Adrenal gland (tissue), 19 donors: ENCODE measurements at places on chromosomes 6 and 20. TPM values are rescaled to one million over a fixed set of nuclear protein-coding genes. Genes with fewer than 3 reads are reported as not detected.
A peak's percentile ranks its signal among the peaks of the same experiment; 100 is the strongest.

DNA sequence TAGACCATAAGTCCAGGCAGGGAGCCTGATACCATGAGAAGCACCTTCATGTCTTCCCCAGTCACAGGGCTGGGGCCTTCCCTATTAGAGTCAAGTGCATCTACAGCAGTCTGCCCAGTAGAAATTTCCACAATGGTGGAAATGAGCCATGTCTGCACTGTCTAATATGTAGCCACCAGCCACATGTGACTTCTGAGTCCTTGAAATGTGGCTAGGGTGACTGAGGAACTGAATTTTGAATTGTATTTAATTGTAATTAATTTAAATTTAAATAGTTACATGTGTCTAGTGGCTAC is 300.2 kb downstream of the CLIC5 start:
- no peak overlapping the region for H3K4me3 ChIP-seq
- H3K27me3 ChIP-seq, result no peaks in the 10 kb centered on the region
- no peak for DNase-seq
- no peaks in the 10 kb centered on the region for H3K36me3 ChIP-seq

The INSM1 gene
- polyA plus RNA-seq, result 20.0 TPM

The XKR7 gene
- 0.07 TPM for polyA plus RNA-seq

DNA sequence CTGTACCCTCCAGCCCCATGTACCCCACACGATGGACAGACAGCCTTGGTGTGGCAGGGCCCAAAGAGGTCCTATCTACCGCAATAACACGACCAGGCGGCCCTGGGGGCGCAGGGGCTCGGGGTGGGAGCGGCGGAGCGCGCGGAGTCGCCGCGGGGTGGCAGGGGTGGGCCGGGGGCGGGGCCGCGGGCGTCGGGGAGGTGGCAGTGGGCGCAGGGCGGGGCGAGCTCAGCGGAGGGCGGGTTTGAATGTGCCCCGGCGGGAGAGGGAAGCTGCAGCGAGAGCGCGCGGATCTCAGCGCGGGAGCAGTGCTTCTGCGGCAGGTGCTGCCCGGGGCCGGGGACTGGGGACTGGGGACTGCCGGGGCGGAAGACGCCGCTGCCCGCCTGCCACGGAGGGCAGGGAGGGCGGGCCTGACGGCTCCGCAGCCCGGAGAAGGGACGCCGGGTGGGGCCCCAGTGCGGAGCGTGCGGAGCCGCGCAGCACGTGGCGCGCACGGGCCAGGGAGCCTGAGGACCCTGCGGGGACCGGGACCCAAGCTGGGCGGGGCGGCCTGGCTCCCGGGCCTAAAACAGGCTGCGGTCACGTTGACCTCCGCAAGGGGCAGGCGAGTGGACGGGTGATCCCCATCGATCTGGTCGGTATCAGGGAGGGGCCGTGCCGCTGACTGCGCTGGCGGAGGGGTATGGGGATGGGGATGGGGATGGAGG is at the start of gene SLC29A1:
Gene SLC29A1, plus strand, starts transcription at position 277 of the 710 bp plus-strand sequence. CDS start 3,719 bp downstream, outside the sequence.
- peaks cover 93% of the 10 kb centered on the region for H3K4me1 ChIP-seq
- H3K4me3 ChIP-seq, result no peak within 1 kb of the TSS
- no peaks in the 10 kb centered on the region for H3K27me3 ChIP-seq
- DNase-seq, result peak; percentile 83
- no peaks in the 10 kb centered on the region for H3K36me3 ChIP-seq
- peak within 1 kb of the TSS; percentile 90 for H3K27ac ChIP-seq

DNA sequence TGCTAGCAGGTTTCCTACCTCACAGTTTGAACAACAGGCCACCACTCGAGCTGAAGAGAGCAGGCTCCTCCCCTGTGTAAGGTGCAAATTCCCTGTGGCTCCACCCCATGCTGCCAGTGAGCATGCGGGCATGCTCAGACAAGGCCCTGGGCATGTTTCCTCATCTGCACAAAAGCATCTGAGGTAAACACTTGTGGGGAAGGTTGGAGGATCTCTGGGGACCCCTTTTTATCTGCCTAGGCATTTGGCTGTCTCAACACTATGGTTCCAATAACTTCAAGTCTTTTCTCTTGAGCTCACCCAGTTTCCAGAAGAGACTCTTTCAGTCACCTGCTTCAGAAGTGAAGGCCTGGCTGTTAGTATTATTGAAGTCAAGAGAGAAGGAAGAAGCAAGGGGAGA is 9.4 kb downstream of the C6orf58 start:
- H3K4me1 ChIP-seq, result no peaks in the 10 kb centered on the region
- no peak overlapping the region for H3K27ac ChIP-seq
- no peaks in the 10 kb centered on the region for H3K36me3 ChIP-seq
- H3K4me3 ChIP-seq, result no peak overlapping the region
- no peaks in the 10 kb centered on the region for H3K27me3 ChIP-seq

The SNX5 gene
- polyA plus RNA-seq, result 162 TPM

DNA sequence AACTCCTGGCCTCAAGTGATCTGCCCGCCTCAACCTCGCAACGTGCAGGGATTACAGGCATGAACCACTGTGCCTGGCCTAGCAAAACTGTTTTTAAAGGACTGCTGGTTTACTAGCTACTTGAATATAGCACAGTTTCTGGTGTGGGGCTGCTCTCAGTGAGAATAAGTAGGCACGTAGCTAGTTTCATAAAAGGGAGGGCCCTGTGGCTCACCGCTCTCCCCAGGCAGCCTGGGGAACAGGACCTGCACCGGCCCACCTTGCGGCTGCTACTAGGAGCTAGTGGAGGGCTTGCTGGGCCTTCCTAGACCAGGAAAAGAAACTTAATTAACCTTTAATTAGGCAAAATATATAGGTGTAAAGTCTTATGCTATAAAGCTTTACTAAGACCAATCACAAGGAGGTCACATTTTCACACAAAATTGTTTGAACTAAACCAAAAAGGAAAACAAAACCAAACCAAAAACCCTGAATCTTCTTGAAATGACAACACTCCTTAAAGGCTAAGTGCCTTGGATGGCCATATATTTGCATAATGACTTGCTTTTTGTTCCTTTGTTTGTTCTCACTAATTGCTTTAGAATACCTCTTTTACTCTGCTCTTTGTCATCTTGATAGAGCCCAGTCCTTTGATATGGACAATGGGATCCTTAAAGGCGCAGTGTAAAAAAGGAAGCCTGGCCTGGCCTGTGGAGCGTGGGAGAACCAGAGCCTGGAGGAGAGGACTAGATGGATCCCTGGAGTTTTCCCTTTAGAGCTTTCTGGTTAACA is 69.5 kb upstream of the SAMD5 start:
- H3K4me1 ChIP-seq, result no peaks in the 10 kb centered on the region
- H3K36me3 ChIP-seq, result no peaks in the 10 kb centered on the region
- H3K27me3 ChIP-seq, result no peaks in the 10 kb centered on the region
- no peak for DNase-seq
